Glutamatergic neuron (in vitro differentiated cells): ENCODE measurements at places on chromosomes 16 and 17.

GRCh38 chr16:84683691-84684591 lies 15.9 kb upstream of the USP10 start:
- no peak for DNase-seq

DNA sequence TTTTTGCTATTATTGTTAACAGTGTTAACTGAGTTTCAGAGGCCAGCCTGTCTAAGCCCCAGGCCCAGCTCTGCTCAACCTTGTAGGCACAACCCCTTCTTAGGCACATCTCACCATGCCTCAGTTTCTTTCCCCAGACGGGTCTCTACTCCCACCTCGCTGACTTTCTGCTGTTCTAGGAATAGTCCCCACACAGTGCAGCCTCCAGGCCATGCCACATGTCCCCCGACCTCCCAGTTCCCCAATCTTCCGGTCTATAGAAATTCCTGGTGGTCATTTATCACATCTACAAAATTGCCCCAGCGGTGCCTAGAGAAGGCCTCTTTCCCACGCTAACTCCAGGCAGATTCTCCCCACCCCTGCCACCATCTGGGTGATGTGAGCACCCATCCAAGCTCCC lies 34.8 kb downstream of the ADGRG5 start:
- DNase-seq = no peak

DNA sequence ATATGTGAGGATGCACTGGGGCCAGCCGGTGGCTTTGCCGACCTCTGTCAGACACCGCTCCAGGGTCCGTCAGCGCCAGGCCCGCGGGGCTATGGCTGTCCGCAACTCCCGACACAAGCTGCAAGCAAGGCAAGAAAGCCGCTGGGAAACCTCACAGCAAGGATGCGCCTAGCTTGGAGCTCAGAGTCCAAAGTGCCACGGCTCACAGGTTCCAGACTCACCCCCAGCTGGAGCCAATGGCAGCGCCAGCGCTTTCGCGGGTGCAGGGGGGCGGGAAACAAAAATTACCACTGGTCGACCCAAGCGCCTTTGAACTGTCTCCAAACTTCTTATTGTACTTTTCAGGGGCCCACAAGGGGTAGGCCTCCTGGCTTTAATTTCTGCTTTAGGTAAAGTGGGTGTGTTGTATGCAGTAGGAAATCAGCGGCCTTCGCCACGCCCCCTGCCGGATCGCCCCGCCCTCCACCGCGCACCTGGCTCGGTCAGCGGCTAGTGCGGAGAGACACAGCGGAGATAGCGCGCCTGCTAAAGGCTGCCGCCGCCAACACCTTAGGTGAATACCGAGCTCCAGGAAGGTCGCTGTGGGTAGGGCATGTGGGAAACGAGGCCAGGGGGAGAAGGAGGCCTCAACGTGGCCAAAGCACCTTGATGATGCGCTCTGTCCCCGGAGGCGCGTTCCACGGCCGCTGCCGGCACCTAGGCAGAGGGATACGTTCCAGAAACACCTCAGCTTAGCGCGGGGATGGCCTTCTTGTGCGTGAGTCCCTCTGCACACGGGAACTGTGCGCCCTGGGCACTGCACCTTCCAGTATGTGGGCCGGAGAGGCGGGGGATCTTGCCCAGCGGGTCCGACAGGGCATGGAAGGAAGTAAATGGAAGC lies 61.0 kb upstream of the RBL2 start:
- peak; percentile 36 for DNase-seq

- DNase-seq = no peak
Observed at GRCh38 chr16:87002717-87003413, 314.3 kb downstream of the C16orf95 start.

- no peak for DNase-seq
Observed at GRCh38 chr16:86594721-86595120, 16.4 kb downstream of the FOXL1 start.

- no peak for DNase-seq
Observed at GRCh38 chr17:80861418-80861815, 130.2 kb upstream of the CHMP6 start.

DNA sequence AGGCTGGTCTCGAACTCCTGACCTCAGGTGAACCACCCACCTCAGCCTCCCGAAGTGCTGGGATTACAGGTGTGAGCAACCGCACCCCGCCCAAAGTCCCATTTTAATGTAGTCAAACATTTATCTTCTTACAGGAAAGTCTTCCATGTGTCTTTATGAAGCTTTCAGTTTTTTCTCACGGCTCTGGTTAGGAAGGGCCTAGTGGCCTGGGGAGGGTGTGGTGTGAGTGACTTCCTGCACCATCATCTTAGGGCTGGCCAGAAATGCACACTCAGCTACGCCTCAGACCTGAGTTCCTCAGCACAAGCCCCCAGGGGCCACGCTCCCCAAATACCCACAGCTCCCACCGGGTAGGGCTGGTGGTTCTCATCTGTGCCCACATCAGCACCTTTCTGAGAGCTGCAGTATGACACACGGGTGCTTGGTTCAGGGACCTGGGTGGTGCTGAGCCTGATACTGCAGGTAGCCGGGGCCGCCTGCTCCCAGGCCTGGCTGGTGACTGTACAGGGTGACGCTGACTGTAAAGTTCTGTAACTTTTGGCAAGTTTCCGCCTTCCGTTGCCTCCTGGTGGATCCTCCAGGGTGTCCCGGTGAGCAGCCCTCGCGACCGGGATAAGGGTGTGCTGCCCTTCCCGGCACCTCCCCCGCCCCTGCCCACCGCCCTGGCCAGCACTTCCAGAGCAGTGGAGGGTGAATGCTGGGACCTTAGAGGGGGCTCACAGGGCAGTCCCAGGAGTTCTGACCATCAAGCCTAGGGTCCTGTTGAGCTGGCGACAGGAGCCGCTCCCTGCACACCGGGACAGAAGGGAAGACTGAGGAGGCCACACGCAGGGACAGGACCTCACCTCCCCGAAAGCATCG lies 52.5 kb downstream of the ZNF778 start:
- DNase-seq = no peak

GRCh38 chr17:7095625-7096024 lies 15.6 kb upstream of the CLEC10A start:
- no peak for DNase-seq

GRCh38 chr17:51850201-51850600 lies 308.3 kb downstream of the CA10 start:
- no peak for DNase-seq

- peak; percentile 73 for DNase-seq
Observed at GRCh38 chr16:56102183-56102686, 89.1 kb upstream of the GNAO1 start.

DNA sequence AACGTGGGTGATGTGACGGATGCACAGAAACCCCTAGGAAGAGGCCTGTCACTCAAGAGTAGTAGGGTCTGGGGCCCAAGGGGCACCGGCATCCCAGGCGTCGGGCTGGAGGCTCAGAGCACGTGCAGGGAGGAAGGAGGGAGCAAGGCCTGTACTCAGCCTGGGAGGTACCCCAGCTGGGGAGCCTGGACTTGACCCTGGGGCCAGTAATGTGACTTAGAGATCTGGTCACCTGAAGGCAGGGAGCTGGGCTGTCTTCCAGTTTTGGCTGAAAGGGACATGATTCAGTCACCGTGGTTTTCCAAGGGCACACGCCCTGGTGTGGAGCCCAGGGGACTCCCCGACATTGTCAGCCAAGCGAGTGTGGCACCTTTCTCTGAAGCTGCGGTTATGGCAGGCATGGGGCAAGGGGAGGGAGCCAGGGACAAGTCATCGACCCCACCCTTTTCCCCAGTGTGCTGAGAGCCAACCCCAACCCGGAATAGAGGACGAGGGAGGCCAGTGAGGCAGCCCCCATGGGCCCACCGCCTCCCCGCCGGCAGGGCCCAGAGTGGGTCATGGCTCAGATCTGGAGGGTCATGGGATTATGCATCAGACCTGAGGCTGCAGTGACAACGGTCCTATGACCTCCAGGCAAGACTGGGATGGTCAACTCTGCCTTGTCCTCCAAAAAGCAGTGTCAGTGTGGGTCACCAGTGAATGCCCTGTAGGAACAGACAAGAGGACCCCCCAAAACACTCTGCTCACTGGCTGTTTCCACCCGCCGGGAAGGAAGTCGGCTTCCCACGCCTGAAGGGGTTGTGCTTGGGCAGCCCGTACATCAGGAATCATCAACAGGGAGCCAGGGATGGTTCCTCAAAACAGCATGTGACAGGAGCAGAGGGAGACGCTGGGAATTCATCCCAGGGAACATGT lies 41.9 kb downstream of the MEAK7 start:
- no peak for DNase-seq

- DNase-seq = peak; percentile 92
Observed at GRCh38 chr16:12362482-12363458, 386.2 kb downstream of the SNX29 start.

GRCh38 chr17:68288375-68288774 lies 2.6 kb downstream of the SLC16A6 start:
- no peak for DNase-seq

DNA sequence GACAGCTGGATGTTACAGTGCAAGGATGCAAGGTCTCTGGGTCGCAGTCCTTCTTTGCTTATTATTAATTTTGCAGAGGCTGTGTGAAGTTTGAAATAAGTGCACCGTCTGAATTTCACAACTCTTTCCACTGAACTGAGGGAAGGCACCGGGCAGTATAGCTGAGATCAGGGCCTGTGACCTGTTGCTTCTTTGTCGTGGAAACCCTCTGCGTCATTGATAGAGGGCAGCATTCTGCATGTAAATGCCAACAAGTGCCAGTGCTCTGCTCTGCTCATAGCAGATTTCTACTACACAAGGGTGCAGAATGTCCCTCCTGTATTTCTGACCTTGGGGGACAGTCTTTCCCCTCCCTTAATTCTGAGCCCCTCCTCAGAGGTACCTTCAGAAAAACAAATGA lies 26.0 kb downstream of the CD300LF start:
- DNase-seq = no peak

DNA sequence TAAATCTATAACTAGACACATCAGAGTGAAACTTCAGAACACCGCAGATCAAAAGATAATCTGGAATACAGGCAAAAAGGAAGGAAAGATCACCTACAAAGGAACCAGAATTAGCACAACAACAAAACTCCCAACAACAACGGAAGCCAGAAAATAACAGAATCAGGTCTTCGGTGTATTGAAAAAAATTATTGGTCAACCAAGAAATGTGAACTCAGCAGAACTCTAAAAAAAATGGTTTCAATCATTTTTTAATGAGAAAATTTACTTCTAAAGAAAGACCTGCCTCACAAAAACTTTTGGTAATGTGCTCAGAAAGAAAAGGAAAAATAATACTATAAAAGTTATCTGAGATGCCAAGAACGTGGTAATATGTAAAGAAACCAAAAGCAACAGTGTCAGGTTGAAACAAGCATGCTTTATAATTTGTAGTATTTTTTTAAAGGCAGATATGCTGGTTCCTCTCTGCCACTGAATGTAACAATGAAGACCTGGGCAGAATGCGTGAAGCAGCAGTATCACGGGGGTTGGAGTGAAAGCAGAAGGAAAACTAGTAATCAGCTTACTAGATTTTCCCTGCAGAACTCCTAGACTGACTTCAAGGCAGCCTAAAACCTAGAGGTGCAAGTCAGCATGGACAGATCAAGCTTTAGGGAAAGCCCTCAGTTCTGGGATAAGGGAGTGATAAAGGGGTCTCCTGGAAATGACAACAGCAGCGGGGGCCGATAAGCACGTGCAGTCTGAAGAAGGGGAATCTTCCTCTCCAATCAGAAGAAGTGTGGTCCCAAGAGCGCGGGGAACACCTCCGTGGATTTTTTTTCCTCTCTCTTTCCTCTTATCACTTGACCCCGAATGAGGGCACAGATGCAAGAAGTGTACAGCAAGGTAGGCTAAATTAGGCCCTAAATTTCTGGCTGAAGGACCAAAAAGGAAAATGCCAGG lies 80.9 kb upstream of the TEKT1 start:
- no peak for DNase-seq

DNA sequence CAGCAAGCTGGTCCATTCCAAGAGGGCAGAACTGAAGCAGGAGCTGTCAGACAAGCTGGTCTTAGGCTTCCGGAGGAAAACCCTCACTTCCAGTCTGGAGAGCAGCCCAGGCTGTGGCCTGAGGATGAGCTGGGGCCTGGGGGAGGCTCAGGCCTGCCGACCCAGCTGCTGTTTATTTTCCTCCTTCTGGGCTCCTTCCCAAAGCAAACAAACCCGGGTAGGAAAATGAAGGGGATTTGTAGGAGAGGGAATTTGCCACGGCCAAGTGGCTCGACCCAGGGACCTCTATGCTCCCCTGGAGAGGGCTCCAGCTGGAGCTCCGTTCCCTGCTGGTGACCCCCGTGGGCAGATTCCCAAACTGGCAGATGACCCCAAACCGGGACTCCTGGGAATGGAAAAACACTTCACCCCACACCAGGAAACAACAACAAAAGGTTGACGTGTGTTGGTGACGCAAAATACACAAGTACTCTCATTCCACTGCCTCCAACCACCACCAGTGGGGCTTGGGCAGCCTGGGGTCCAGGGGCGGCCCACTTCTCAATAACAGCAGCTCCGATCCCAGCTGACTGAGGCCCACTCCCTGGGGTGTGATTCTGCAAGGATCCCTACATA lies 8.8 kb downstream of the JUP start:
- DNase-seq = no peak

DNA sequence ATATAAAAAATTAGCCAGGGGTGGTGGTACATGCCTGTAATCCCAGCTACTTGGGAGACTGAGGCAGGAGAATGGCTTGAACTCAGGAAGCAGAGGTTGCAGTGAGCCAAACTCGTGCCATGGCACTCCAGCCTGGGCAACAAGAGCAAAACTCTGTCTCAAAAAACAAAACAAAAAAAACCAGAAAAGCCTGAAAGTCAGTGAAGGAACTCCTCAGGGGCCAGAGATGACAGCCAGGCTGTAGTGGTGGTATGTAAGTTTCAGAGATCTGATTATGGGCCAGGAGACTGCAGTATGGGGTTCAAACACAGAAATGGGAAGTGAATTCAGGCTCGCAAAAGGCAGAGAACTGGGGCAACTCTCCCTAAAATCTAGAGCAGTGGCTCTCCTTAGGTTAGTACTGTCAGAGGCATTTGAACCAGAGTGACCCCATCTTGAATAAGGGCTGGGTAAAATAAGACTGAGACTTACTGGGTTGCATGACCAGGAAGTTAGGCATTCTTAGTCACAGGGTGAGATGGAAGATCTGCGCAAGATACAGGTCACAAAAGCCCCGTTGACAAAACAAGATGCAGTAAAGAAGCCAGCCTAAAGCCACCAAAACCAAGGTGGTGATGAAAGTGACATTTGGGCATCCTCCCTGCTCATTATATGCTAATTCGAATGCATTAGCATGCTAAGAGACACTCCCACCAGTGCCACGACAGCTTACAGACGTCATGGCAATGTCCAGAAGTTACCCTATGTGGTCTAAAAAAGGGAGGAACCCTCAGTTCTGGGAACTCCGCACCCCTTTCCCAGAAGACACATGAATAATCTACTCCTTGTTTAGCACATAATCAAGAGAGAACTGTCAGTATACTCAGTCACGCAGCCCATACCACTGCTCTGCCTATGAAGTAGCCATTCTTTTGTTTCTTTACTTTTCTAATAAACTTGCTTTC lies 120.2 kb upstream of the XYLT1 start:
- no peak for DNase-seq
